ENCODE measurements at places on chromosomes 4 and X.

GRCh38 chr4:94038195-94038594 is 169.5 kb upstream of the SMARCAD1 start:
- DNase-seq = no peak

DNA sequence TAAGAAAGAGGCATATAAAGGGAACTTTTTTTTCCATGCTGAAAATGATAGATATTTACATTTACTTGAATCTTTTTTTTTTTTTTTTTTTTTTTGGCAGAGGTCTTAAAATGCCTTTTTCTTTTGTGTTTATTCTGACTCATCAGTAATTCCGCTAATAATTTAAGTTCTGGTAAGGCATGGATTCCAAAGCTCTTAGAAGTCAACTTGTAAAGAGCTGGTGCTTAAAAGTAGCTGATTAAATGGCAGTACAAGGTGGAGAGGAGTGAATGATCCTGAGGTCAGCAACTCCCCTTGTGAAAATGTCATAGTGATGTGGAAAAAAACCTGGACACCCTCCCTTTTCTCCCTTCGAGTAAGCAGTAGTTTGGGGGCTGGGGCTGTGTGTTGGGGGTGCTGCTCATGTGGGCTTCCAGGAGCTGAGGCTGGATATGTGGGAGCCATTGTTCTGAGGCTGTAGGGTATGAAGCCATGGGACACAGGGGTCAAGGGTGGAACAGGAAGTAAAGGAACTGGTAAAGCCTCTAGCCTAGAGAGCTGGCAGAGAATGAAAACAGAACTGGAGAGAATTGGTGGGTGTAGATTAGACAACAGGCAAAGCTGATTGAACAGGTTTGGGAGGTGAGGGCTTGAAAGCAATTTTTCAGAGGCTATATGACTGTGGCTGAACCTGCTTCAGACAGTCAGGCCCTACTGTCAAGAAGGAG is 41.0 kb upstream of the PITX2 start:
- DNase-seq = no peak

- DNase-seq = no peak
Observed at GRCh38 chr4:184420402-184420801, 53.9 kb downstream of the IRF2 start.

DNA sequence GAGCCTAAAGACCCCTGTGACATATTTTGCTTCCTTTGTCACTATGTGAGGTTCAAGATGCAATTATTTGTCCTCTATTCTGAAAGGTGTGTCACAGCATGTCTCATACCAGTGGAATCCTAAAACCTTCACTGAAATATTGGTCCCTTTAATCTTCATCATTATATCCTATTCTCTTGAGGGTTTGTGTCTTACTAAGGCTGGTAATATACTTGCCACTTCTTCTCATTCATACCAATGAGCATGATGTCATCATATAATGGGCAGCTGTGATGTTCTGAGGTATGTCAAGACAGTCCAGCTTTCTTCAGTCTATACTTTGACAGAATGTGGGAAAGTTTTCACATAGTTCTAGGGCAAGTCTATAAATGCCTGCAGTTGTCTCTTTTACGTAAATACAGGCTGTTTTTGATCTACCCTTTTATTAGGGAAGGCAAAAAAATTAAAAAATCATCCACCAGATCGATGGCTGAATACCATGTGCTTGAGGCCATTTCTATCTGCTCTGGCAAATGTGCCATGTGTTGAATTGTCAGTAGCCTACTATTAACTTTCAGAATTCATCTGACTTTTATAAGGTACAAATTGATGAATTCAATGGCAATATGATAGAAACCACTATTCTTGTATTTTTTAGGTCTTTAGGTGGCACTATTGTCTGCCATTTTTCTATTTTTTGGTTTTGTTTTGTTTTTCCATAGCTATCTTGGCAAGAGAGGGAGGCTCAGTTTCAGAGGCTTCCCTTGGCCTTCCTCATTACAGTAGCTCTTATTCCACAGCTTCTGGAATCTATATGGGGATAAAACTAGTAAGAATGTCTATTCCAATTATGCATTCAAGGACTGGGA is 209.0 kb downstream of the PPARGC1A start:
- no peak for DNase-seq

DNA sequence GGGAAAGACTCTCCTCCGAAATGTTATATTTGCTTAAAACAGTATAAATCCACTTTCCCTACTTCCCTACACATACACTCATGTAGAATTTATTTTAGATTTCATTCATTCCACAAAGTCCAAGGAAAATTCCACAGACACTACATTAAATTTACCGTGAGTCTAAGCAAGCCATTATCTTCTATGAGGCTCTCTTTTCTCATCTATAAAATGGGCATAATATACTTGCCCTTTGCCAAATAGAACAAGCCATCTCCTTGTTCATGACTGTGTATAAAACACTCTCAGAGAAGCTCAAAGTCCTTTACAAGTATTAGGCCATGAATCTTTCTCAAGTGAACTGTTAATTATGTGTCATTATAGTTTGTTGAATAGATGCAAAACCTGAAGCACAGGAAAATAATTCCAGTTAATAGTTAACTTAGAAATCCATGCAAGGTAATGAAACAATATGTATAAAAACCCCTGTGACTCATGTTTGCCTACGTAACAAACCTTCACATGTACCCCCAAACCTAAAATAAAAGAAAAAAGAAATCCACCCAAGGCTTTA is 10.7 kb downstream of the TEC start:
- no peak for DNase-seq

- DNase-seq = no peak
Observed at GRCh38 chrX:68985135-68985755, 156.4 kb downstream of the EFNB1 start.

DNA sequence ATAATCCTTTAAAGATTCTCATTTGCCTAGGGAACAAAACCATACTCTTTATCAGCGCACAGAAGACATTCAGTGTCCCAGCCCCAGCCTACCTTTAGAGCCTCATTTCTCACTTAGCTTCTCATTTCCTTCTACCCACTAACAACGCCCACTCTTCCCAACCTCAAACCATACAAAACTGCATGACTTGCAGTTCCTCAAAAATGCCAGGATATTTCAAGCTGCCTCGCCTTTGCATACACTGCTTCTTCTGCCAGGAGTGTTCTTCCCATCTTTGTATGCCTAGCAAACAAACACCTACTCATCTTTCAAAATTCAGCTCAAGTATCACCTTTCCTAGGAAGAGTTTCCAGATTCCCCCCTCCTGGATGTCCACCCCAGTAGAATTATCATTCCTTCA is 129.9 kb upstream of the ADGRL3 start:
- DNase-seq = no peak

All from amniotic stem cell (primary cell).